Stimulated activated CD4-positive, alpha-beta T cell treated with anti-CD3 and anti-CD28 coated beads, Interleukin-2, amount 100 ng/mL, for 4 hours (primary cell): ENCODE measurements at places on chromosomes 3 and 15.
A peak's percentile ranks its signal among the peaks of the same experiment; 100 is the strongest.

DNA sequence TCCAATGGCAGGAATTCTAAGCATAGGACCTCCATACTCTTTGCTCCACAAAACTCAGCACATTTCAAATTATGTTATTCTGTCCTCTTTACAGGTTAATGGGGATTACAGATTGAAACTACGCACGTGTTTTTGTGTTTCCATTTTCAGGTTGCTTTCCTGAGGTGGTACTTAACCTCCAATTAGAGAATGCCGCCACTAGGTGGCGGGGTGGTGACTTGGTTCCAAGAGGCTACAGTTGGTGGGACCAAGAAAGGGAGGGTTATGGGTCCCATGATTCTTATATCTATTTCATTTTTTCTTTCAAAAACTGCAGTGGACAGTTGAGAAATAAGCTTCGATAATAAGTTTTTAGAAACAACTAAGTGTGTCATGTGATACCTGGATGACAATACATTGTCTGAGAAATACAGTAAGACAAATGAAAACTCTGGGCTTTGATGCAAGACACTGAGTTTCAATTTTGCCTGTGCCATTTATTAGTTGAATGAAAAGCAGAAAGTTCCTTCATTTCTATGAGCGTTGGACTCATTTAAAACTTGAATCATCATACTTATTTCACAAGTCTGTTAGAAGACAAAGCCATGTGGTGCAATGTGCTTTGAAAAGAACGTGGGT, 539.0 kb downstream of the FGF12 start:
- no peak for DNase-seq

- no peak for DNase-seq
These were observed 316.7 kb downstream of the CLSTN2 start for GRCh38 chr3:140251678-140252077.

- DNase-seq, result no peak
These were observed 46.7 kb upstream of the BCHE start for GRCh38 chr3:165883863-165884478.

- DNase-seq, result no peak
These were observed 126.3 kb downstream of the IQCH start for GRCh38 chr15:67380921-67381320.

DNA sequence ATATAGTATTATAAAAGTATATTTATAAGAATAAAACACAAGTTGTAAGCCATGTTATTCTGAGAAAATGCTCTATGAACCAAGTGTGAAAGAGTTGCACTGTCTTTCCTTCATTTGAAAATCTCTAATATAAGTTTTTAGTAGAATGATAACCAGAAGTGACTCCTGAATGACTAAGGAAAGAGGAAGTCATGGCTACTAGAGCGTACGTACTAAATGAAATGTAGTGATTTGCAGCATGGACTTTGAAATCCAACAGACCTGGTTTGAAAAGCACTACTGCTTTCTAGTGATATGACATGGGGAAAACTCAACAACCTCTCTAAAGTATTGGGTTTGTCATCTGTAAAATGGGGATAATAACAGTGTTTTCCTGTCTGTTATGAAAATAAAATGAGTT, 10.3 kb upstream of the DNAJC13 start:
- no peak for DNase-seq

DNA sequence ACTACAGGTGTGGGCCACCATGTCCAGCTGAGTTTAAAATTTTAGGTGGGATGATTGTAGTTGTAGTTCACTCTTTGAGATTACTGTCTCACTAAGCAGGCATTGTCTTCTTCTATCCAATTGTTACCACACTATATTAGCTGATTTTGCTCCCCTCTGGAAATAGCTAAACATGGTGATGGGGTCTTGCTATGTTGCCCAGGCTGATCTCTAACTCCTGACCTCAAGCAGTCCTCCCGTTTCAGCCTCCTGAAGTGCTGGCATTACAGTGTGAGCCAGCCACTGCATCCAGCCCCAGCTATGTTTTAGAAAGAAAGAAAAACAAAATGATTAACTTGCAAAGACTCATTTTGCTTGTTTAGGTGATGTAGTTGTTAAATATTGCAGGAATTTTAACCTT, 30.6 kb downstream of the YEATS2 start:
- DNase-seq, result no peak

GRCh38 chr3:120161902-120162301, 67.7 kb upstream of the GSK3B start:
- DNase-seq, result no peak

GRCh38 chr15:90924375-90924774, 8.0 kb downstream of the HDDC3 start:
- no peak for DNase-seq

- no peak for DNase-seq
These were observed 2.6 kb downstream of the CD276 start for GRCh38 chr15:73686781-73687256.

DNA sequence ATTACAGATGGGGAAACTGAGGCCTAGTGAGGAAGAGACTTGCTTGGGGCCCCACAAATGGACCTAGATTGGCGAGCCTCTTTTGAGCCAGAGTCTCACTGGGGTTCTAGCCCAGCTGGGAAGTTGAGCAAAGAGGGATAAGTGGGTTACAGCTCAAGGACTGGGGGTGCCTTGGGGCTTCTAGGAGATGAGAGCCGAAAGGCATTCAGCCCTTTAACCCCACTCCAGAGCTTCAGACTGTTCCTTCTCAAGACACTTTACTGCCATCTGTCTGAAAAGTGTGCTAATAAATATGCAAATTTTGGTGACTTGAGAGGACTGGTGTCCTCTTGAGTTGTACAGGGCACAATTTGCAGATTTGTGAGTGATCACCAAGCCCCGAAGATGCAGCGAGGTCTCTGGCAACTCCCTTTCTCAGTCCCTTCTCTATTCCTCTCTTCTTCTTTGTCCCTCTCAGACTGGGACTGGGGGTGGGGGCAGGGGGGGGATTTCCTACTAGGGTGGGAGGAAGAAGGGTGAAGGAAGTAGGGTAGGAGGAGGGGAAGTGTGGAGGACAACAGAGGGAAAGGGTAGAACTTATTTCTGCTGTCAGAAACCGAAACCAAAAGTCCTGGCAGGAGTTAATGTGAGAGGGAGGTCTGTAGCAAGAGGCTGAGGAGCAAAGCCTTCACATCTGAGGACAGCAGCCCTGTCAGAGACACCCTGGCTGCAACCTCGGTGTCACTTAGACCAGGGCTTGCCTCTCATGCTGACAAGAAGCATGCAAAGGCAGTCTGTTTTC, 16.2 kb upstream of the ANKDD1A start:
- DNase-seq, result no peak

DNA sequence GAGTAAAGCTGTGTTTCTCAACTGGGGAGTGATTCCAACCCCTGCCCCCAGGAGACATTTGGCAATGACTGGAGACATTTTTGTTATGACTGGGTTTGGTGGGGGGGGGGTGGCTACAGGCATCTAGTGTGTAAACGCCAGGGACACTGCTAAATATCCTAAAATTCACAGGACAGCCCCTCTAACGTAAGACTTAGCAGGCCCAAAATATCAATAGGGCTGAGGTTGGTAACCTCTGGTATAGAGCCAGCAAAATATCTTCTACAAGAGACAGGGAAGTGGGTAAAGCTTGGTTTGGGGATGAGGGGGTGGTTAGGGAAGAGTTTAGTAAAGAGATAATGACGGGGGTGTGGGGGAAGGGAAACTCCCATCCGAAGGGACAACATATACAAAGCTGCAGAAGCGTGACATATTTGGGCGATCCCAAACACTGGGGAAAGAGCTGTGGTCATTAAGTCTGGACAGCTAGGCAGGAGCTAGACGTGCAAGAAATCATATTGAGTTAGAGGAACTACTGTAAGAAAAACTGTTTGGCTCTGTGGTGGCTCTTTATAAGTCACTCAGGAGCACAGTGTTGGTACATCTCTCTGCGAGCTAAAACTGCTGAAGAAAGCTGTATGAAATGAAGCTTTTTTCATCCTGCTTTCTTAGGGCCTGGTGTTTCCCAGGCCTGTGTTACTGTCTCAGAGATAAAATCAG, 697 bp upstream of the TRIM69 start:
- DNase-seq, result no peak

DNA sequence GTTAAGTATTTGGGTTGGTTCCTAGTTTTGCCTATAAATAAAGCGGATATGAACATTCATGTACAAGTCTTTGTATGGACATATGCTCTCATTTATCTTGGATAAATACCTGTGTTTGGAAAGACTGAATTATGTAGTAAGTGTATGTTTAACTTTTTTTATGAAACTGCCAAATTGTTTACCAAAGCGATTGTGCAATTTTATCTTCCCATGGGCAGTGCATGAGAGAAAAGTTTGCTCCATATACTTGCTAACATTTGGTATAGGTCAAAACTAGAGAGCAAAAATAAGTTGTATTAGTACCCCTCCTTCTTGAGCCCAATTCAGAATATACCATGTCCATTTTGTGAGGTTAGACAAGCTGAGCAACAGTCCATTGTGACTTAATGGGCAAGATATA, 502.6 kb downstream of the SQOR start:
- DNase-seq, result no peak

DNA sequence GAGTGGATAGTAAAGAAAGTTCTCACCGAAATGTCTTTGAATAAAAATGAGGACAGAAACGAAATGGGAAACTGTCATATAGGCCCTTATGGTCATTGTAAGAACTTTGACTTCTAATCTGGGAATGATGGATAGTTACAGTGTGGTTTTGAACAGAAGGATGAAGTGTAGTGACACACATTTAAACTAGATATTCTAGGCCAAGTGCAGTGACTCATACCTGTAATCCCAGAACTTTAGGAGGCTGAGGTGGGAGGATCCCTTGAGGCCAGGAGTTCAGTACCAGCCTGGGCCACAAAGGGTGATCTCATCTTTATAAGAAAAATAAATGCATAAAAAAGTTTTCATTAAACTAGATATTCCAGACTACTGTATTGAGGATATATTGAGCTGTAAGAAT, 452.8 kb downstream of the ROBO1 start:
- DNase-seq, result no peak

DNA sequence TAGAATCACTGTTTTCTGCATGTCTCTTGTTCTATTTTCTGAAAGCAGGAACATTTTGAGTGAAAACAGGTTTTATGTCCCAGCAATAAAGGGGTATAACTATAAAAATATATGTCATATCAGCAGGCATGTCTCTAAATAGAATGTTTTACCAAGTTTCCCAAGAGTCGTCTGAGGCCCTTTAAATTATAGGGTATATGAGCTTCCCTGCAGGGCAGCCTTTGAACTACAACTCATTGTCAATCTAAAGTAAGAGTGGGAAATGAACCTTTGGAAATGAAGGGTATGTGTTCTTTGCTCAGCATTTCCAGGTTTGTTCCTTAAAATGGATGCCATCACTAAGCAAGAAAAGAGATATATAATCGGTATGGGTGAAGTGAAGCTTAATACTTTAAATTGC, 138.6 kb downstream of the LSAMP start:
- no peak for DNase-seq

DNA sequence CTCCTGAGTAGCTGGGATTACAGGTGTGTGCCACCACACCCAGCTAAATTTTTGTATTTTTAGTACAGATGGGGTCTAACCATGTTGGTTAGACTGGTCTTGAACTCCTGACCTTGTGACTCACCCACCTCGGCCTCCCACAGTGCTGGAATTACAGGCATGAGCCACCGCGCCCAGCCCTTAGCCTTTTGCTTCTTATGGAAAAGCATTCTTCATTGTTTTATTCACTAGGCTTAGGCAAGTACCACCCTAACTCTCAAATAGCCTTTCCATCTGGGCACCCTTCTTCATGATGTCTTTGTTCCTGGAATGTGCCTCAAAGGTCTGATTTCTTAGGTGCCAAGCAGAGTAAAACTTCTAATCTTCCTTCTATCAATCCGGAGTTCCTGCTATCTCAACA, 641.8 kb downstream of the FHIT start:
- DNase-seq, result no peak

GRCh38 chr3:70840106-70840870, 527.9 kb upstream of the MDFIC2 start:
- no peak for DNase-seq

DNA sequence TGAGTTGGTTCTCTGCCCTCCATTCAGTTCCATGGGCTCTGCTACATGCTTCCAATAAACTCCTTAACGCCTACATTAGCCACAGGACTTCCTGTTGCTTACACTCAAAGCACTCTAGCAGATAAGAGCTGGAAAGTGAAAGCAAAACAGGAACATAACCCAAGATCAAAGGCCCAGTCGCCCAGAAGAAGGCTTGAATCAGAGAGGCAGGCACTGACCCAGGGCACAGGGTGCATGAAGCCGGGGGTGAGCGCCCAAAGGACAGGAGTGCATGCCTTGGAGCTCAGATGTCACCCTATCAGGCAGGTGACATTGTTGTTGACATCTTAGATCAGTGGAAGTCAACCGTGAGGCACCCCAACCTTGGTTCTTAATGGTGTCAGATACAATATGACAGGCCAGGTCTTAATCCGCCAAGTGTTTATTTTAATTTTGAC, 235.1 kb downstream of the UACA start:
- peak; percentile 37 for DNase-seq

- DNase-seq, result no peak
These were observed 63.0 kb upstream of the TPRG1 start for GRCh38 chr3:189108735-189109134.

GRCh38 chr3:175392653-175393052, 533.5 kb downstream of the NAALADL2 start:
- DNase-seq, result no peak

DNA sequence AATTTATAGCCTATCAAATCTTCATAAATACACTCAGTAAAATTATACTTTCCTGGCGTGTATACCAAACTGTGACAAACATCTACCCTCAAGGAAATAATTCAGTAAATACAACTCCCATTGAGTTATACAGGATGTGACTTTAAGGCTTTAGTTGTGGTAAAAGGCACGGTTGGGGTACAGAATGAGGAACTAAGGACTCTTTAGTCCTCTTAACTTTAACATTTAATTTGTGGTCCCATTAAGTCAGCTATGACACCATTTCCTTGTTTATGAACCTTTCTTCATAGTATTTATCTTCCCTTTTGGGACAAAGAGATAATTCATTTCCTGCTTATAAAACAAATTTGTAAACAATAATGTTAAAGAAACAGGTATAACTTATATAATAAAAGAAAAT, 30.2 kb downstream of the IFT80 start:
- DNase-seq, result no peak

DNA sequence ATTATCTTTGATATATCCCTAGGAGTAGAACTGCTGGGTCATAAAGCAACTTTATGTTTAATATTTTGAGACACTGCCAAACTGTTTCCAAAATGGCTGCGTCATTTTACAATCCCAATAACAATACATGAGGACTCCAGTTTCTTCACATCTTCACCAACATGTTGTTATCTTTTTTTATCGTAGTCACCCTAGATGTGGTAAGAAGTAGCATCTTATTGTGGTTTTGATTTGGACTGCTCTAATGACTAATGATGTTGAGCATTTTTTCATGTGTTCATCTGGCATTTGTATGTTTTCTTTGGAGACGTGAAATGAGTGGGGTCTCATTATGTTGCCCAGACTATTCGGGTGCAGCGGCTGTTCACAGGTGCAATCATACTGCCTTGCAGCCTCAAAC, 83.8 kb downstream of the MAP4 start:
- DNase-seq, result no peak

GRCh38 chr3:53570709-53571108, 76.3 kb downstream of the CACNA1D start:
- no peak for DNase-seq

DNA sequence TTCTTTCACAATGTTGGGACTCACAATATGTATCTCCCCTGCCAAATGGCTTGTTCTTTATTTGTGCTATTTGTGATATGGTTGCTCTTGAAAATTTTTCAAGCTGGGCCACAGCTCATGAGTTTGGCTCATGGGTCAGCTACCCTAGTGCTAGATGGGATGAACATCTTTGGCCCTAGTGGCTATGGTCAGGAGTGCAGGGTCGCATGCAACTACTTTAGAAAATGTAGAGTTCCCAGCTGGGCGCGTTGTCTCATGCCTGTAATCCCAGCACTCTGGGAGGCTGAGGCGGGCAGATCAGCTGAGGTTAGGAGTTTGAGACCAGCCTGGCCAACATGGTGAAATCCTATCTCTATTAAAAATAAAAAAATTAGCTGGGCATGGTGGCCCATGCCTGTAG, 55.8 kb downstream of the POLR2M start:
- DNase-seq, result no peak
